GM12878 (cell line): ENCODE measurements at places on chromosomes 5 and 9. TPM values are rescaled to one million over a fixed set of nuclear protein-coding genes. Genes with fewer than 3 reads are reported as not detected.
A peak's percentile ranks its signal among the peaks of the same experiment; 100 is the strongest.

Gene CATSPER3
- 0.18 TPM in 1 of 2 replicates, not detected in the other for total RNA-seq

Gene ANKRD18B
- total RNA-seq, result not detected in 2 replicates

Gene SLC4A9
- 0.05 TPM in 1 of 2 replicates, not detected in the other for total RNA-seq

Gene PCDHGA10
- 1.8 and 1.9 TPM in 2 replicates for total RNA-seq

DNA sequence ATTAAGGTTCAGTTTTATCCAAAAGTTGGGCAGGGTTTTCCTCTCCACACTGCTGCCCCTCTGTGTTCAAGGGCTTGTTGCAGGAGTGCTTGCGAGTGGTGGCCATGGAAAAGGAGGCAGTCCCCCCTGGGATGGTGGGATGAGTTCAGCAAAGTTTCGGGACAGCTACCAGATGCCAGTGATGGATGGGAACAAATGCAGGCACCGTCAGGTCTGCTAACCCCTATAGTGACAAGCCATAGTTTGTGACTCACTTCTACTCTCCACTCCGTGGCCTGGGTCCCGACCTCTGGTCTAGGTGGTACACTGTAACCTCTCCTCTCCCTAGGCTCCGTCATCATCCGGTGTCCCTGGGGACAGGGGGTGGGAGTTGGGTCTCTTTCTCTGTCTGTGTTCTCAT lies 3.8 kb upstream of the RNF14 start:
- no peaks in the 10 kb centered on the region for H3K36me3 ChIP-seq
- H3K4me1 ChIP-seq, result peaks cover 3% of the 10 kb centered on the region
- H3K4me3 ChIP-seq, result no peak overlapping the region
- DNase-seq, result no peak
- no peaks in the 10 kb centered on the region for H3K27me3 ChIP-seq
- no peak overlapping the region for H3K27ac ChIP-seq

Gene MAMDC2
- not detected in 2 replicates for total RNA-seq

- H3K27ac ChIP-seq, result no peak overlapping the region
- peaks cover 11% of the 10 kb centered on the region for H3K4me1 ChIP-seq
- DNase-seq, result no peak
- H3K36me3 ChIP-seq, result no peaks in the 10 kb centered on the region
Observed at GRCh38 chr5:10527281-10527950, 36.5 kb upstream of the ANKRD33B start.

- H3K27me3 ChIP-seq, result no peaks in the 10 kb centered on the region
- no peak overlapping the region for H3K27ac ChIP-seq
- H3K36me3 ChIP-seq, result no peaks in the 10 kb centered on the region
Observed at GRCh38 chr9:79559495-79560181, 12.1 kb upstream of the TLE4 start.

Gene MAPKAP1
- 98.0 and 107 TPM in 2 replicates for total RNA-seq

- no peaks in the 10 kb centered on the region for H3K36me3 ChIP-seq
- H3K27me3 ChIP-seq, result no peaks in the 10 kb centered on the region
- no peak for DNase-seq
- no peak overlapping the region for H3K4me3 ChIP-seq
- no peaks in the 10 kb centered on the region for H3K4me1 ChIP-seq
- no peak overlapping the region for H3K27ac ChIP-seq
Observed at GRCh38 chr9:88056876-88057275, 81.4 kb downstream of the SPATA31C2 start.

DNA sequence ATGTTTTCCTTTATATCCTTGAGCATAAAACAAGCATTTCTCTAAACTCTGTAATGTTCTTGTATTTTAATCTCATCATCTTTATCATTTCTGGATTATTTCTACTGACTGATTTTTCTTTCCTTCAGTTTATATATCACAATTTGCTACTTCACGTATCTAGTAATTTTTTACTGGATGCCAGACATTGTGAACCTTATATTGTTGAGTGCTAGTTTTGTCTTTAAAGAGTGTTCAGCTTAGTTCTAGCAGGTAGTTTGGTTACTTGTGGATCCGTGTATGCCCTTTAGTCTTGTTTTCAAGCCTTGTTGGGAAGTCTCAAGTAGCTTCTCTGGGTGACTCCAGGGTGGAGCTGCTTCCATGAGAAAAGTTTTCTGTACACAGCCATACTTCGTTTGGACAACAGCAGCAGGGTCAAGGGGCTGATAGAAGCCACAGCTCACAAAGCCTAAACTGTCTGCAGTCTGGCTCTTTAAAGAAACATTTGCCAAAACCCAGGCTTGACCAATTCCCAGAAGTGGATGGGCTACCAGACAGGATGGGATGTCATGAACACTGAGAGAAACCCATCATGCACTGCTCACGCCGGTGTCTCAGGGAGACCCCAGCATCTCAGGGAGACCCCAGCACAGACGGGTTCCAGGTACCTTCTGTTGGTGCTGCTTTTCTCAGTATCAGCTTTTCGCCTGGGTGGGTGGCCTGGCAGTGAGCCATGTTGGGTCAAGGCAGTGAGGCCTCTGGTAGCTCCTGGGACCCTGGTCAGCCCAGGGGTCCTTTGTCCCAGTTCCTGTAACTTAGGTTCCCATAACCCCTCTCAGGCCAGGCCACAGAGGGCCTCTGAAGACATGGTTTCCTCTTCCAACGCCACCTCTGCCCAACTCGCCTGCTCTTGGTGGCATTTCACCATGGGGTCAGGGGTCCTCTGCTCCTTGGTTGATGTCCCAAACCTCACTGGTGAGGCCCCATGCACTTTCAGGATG lies 29.1 kb downstream of the TRIP13 start:
- no peak for DNase-seq
- H3K4me3 ChIP-seq, result no peak overlapping the region
- H3K27me3 ChIP-seq, result no peaks in the 10 kb centered on the region
- no peaks in the 10 kb centered on the region; the same call in 1 of the 2 replicates for H3K36me3 ChIP-seq
- no peaks in the 10 kb centered on the region for H3K4me1 ChIP-seq
- H3K27ac ChIP-seq, result no peak overlapping the region

Gene SARDH
- total RNA-seq, result 0.15 and 0.16 TPM in 2 replicates

DNA sequence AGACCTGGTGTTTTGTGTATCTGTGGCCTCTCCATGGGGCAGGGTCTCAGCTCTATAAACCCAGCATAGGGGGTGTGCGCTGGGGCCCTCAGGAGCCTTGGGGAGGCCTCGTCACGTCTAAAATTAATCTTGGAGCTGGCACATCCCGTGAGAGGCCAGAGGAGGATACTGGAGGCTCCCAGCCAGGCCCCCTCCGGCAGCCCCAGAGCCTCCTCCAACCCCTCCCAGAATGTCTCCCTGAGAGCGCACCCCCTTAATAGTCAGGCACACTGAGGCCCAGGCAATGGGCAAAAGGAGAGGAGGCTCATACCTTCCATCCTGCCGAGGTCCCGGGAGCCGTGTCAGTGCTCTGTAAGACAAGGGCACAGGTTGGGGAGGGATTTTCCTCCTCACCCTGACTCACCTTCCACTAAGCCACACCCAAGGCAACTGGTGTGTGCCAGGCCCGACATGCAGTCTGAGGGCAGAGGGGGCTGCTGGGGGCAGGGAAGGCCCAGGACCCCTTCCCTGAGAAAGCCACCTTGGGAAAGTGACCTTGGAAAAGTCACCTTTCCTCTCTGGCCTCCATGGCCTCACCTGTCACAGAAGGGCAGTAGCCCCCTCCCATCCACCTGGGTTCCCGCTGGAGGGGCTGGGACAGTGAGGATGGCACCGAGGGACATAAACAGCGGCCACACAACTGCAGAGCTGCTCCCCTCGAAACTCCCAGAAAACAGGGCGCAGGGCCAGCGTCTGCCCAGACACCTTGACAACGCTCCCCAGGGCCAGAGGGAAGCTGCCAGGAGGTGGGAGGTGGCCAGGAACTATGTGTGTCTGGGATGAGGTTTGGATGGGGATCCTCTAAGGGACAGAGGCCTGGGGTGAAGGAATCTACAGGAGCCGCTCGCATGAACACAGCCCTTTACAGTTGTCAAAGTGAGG lies 2.9 kb downstream of the AK1 start:
- no peak overlapping the region for H3K4me3 ChIP-seq
- H3K27me3 ChIP-seq, result no peaks in the 10 kb centered on the region
- no peaks in the 10 kb centered on the region for H3K36me3 ChIP-seq
- no peak for DNase-seq
- H3K27ac ChIP-seq, result no peak overlapping the region

- no peak for DNase-seq
- no peaks in the 10 kb centered on the region for H3K4me1 ChIP-seq
- H3K36me3 ChIP-seq, result no peaks in the 10 kb centered on the region
Observed at GRCh38 chr5:83777856-83778255, 57.2 kb upstream of the HAPLN1 start.

Gene SCGB3A2
- total RNA-seq, result not detected in 2 replicates

- H3K36me3 ChIP-seq, result no peaks in the 10 kb centered on the region
- DNase-seq, result no peak
- no peak overlapping the region for H3K4me3 ChIP-seq
Observed at GRCh38 chr5:170120576-170120975, 14.9 kb downstream of the FOXI1 start.

DNA sequence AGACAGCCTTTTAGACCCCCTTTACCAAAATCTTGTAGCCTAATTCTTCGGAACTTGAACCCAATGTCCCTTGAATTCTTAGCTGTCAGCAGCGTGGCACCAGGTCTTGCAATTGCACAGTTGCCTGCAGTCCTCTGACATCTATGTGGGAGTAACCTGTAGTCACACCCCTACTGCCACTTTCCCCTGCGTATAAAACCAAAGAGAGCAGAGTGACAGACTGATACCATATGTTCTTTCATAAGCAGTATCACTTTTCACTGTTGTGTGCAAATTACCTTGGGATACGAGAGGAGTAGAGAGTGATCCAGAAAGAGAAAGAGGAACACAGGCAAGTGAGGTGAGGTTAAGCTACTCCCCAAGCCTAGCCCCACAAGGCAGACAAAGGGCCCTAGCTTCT lies 364.3 kb upstream of the ADAMTSL1 start:
- no peak for DNase-seq
- H3K4me3 ChIP-seq, result no peak overlapping the region
- no peaks in the 10 kb centered on the region for H3K27me3 ChIP-seq
- no peaks in the 10 kb centered on the region for H3K4me1 ChIP-seq
- no peak overlapping the region for H3K27ac ChIP-seq

DNA sequence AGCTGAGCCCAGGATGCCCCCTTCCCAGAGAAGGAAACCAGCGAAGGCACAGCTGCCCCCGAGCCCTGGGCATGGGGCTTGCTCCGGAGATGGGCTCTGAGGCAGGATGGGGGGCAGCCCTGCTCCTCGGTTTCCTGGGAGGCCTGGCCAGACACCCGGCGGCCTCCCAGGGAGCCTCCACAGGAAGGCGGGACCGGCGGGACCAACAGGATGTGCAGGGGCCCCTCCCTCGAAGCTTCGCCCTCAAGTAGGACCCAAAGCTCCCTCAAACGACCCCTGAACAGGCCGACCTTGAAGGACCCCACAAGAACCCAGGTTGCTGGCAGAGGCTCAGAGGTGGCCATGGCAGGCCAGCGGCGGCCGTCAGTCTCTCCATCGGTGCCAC lies 11.7 kb downstream of the EXD3 start:
- H3K27me3 ChIP-seq, result no peaks in the 10 kb centered on the region
- H3K27ac ChIP-seq, result 0 out of 2 replicates have a peak overlapping the region, but pooled peaks have one; percentile 4
- no peak for DNase-seq
- H3K36me3 ChIP-seq, result no peaks in the 10 kb centered on the region
- H3K4me3 ChIP-seq, result no peak overlapping the region

DNA sequence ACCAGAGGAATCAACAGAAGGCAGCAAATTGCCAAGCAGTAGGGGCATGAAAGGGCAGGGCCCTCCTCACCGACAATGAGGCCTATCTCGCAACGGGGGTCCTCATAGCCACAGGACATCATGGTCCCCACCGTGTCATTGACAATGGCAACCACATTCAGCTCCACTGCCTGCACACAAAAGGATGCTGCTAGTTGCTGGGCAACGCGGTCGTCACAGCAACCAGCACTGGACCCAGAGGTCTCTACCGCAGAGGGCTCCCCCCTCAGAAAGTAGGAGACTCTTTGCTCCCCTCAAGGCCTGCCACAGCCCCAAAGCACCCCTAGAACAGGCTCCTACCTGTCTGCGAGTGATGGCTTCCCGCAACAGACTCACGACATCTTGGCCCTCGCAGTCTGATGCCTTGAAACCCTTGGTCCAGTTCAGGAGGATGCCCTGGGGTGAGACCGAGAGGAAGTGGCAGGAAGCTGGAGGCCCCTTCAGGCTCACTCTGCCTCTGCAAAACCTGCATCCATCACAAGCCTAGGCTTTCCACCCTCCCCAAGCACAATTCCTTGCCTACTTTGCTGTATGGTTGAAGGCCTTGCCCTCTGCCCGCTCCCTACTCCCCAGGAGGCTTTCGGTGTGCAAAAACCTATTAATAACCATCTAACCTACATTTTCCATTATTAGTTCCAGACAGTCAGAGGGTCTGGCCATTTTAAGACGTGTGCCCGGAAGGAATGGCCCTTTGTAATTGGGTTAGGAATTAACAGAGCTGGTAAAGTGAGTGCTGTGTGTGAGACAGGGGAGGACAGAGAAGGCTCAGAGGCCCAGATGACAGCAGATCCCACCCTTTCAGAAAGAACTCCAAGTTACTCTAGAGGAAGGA lies 15.2 kb downstream of the HK3 start:
- H3K27ac ChIP-seq, result no peak overlapping the region
- DNase-seq, result no peak
- H3K27me3 ChIP-seq, result no peaks in the 10 kb centered on the region; the same call in 1 of the 2 replicates
- H3K4me1 ChIP-seq, result no peaks in the 10 kb centered on the region
- no peaks in the 10 kb centered on the region for H3K36me3 ChIP-seq

Gene LEAP2
- 1.5 and 2.7 TPM in 2 replicates for total RNA-seq

- H3K36me3 ChIP-seq, result no peaks in the 10 kb centered on the region
- DNase-seq, result no peak
- no peak overlapping the region for H3K4me3 ChIP-seq
Observed at GRCh38 chr5:133941456-133942196, 26.8 kb downstream of the C5orf15 start.

- peaks cover 36% of the 10 kb centered on the region for H3K4me1 ChIP-seq
- H3K27me3 ChIP-seq, result no peaks in the 10 kb centered on the region
- no peak for DNase-seq
Observed at GRCh38 chr5:95838001-95838520, 15.5 kb upstream of the GLRX start.

Gene ODF2
- total RNA-seq, result 38.4 and 42.3 TPM in 2 replicates

Gene CACFD1
- 2.7 and 4.0 TPM in 2 replicates for total RNA-seq

DNA sequence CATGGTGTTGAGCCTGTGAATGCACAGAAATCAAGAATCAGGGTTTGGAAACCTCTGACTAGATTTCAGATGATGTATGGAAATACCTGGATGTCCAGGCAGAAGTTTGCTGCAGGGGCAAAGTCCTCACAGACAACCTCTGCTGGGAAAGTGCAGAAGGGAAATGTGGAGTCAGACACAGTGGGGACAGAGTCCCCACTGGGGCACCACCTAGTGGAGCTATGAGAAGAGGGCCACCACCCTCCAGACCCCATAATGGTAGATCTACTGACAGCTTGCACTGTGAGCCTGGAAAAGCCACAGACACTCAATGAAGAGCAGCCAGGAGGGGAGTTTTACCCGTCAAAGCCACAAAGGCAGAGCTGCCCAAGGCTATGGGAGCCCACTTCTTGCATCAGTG lies 181.9 kb upstream of the SEMA6A start:
- no peak overlapping the region for H3K4me3 ChIP-seq
- no peak for DNase-seq
- H3K4me1 ChIP-seq, result 0 out of 2 replicates have a peak, but pooled peaks cover 7% of the 10 kb centered on the region
- no peak overlapping the region for H3K27ac ChIP-seq
- H3K36me3 ChIP-seq, result no peaks in the 10 kb centered on the region

DNA sequence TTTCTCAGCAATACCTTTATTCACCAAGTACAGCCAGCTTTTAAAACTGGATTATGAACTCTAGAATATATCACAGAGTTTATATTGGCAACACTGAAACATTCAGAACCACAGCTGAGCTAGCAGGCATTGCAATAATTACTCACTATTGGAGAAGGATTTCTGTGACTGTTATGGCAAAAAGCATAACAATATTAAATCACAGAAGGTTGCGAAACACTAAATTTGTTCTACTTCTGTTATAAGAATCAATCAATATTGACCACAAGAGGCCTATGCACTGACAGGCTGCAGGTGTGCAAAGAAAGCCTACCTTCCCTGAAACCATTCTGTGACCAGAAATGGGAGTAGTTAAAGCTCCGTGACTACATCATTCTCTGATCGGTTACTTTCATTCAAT lies 59.2 kb downstream of the AP3B1 start:
- no peaks in the 10 kb centered on the region for H3K4me1 ChIP-seq
- no peak overlapping the region for H3K27ac ChIP-seq
- H3K36me3 ChIP-seq, result no peaks in the 10 kb centered on the region
- H3K4me3 ChIP-seq, result no peak overlapping the region
- DNase-seq, result no peak
